ENCODE measurements at places on chromosomes 6 and 20.
A peak's percentile ranks its signal among the peaks of the same experiment; 100 is the strongest.

- no peak for DNase-seq
Measured at GRCh38 chr6:15837205-15837604, 174.4 kb upstream of the DTNBP1 start.

- peak; percentile 32 for DNase-seq
Measured at GRCh38 chr6:154122195-154122925, 83.3 kb downstream of the OPRM1 start.

GRCh38 chr20:1015181-1015580 is 13.1 kb upstream of the RSPO4 start:
- DNase-seq = no peak

DNA sequence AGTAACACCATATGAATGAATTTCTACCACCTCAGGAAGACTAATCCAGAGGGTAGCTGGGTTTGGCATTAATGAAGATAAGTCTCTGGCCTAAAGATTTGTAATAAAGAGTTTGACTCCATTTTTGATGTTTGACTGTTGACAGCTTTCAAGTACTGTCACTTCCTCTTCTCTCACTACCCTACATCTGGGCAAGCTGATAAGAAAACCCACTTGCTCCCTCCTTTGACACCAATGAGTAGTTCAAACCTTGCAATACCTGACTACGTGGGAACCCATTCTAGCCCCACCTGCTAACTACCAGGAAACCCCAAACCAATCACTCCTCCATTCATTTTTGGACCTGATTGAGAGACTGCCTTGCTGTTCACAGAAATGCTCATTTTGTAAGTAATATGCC is 621.5 kb downstream of the TENT5A start:
- no peak for DNase-seq

GRCh38 chr6:14197118-14197517 is 79.5 kb downstream of the CD83 start:
- no peak for DNase-seq

- DNase-seq = peak; percentile 74
Measured at GRCh38 chr6:149855040-149855654, 9.0 kb downstream of the LRP11 start.

- DNase-seq = no peak
Measured at GRCh38 chr6:2796861-2797260, 31.7 kb downstream of the WRNIP1 start.

DNA sequence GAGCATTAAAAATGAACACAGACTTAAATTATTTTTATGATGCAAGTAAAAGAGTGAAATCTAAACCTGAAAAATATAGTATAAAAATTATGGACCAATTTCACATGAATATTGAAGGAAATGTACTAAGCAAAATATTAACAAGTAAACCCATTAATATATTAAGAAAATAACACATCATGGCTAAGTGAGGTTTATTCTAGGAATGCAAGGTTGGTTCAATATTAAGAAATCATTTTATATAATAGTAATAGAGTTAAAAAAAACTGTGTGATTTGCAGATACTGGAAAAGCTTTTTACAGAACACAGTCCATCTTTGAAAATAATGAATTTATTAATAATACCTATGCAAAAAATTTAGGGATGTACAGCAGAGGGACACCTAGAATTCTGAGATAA is 20.9 kb downstream of the ZSCAN12 start:
- no peak for DNase-seq

GRCh38 chr6:125507987-125508655 is 206.4 kb upstream of the HDDC2 start:
- DNase-seq = peak; percentile 61

- no peak for DNase-seq
Measured at GRCh38 chr6:125700581-125701353, 48.7 kb upstream of the HEY2 start.

DNA sequence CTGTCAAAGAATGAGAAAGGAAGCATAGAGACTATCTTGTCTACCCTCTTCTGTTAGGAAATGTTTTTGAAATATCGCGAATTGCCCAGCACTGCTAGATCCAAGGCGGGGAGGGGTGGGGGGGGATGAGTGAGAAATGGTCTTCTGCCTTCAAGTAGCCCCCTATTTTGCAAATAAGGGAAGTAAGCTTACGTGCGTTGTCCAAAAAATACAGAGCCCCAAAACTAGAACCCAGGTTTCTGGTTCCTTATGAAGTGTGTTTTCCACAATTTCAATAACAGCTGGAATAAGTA is 923 bp upstream of the ILRUN start:
- no peak for DNase-seq

GRCh38 chr6:140077827-140078560 is 703.5 kb upstream of the CITED2 start:
- peak; percentile 67 for DNase-seq

DNA sequence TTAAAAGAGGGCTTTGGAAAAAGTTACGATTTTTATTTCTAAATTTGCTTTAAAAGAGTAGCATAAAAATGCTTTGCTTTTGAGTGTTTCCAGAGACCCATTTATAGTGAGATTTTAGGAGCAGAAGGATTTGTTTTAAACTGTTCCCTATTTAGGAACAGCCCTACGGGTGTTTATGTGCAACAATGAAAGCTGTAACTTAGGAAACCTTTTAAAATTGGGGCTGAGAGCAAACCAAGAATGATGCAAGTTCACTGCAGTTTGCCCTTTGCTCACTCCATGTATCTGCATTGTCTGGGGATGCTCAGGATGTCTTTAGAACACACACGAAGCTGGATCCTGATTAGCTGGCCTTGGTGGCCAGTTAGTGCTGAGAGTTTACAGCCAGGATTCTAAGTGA is 40.9 kb downstream of the GHRH start:
- peak; percentile 88 for DNase-seq

DNA sequence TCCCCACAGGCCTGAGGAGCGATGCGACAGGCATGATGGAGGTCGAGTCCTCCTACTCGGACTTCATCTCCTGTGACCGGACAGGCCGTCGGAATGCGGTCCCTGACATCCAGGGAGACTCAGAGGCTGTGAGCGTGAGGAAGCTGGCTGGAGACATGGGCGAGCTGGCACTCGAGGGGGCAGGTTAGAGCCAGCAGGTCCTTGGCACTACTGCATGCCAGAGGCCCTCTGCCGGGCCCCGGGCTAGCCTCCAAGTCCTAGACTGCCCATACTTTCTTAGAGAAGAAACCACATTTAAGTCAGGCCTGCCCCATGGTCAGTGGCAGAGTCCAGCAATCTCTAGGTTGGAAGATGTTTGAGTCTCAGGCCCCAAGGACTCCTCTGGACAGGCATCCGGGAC is 32.1 kb downstream of the PKIG start:
- DNase-seq = no peak

DNA sequence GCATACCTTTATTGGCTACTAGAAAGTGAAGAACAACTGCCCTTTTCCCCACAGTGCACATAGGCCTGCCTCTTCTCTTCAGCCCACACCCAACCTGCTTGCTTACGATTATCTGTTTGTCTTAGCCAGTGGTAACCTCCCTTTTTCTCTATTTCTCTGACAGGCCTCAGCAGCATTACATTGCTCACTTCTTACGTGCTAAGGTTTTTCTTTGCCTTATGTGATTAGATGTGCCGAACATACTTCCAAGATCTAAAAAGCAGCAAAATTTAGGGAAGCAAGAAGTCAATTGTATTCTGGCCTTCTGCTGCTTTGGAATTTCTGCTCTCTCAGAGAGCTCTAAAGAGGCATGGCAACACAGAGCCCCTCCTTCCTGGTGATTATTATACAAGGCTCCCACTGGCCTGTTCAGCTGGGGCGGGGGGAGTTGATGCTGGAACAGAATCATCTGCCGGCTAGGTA is 7.0 kb downstream of the B4GALT5 start:
- no peak for DNase-seq

DNA sequence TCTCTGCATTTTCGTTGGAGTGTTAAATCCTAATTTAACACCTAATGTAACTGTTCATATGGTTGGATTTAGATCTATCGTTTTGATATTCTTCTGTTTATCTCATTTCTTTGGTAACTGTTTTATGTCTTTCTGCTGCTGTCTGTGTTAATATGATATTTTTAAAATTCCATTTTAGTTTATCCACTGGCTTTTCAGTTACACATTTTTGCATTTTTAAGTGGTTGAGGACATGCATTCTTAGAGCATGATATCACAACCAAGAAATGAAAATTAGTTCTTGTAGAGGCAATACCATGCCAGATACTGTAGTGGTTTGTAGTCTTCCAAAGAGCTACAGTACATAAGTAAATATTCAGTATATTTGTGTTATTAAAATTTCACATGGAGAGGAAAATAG is 58.6 kb downstream of the LIN28B start:
- peak; percentile 27 for DNase-seq

GRCh38 chr6:169115632-169116031 is 138.0 kb downstream of the THBS2 start:
- DNase-seq = no peak

- DNase-seq = no peak
Measured at GRCh38 chr20:18717062-18717461, 96.5 kb upstream of the SCP2D1 start.

- no peak for DNase-seq
Measured at GRCh38 chr6:70112716-70113115, 190.2 kb downstream of the COL9A1 start.

GRCh38 chr6:146543211-146543939 is at the start of gene RAB32:
Gene RAB32, plus strand, starts transcription at chr6:146543833. Its CDS starts 39 bp downstream, at chr6:146543872.
- DNase-seq = peak; percentile 97

GRCh38 chr20:62761759-62762131 is 34.5 kb upstream of the MRGBP start:
- DNase-seq = no peak

- peak; percentile 43 for DNase-seq
Measured at GRCh38 chr20:34954904-34955230, 739 bp downstream of the GSS start.

DNA sequence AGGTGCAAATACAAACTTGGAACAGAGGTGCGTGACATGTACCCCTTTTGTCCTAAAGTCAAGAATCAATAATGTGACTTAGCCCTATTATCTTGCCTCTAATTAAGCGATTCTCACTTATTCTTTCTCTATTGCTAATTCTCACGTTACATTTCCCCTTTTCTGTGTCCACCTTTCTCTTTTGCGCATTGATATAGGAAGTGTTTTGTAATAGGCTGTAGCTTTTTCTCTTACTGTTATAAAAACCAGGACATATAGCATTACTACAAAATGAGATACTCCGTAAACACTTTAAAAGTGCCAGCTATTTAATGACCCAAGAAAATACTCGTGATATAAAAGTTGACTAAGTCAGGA is 669 bp upstream of the TMEM30A start:
- no peak for DNase-seq

DNA sequence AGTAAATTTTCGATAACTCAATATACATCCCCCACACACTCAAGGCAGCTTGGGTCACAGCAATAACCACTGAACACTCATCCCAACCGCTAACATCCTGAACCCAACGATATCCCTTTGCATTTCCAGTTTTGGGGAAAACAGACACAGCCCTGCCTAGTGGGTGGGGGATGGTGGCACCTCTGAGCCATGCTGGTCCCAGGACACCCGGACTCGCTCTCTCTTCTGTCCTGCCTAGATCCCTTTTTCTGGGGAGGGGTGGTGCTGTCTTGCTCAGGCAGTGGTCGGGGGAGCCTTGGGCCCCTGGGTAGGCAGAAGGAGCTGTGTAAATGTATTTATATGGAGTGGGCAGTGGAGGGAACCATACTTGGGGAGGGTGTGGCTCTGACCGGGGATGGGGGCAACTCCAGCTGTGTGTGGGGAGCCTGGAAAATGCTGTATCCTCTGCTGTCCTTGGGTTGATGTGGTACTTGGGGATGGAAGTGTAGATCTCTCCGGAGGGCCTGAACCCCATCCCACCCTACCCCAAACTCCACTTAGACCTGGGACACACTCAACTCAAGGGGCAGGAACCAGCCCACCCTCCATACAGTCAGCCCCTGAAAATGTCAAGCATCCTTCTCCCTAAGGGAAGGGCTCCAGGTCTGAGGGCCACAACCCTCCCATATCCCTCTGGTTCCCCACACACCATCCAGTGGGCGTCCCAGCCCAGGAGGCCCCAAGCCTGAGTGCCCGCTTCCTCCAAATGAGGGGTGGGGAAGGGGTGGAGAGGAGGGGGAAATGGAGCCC is 23.7 kb upstream of the SLC22A7 start:
- no peak for DNase-seq

DNA sequence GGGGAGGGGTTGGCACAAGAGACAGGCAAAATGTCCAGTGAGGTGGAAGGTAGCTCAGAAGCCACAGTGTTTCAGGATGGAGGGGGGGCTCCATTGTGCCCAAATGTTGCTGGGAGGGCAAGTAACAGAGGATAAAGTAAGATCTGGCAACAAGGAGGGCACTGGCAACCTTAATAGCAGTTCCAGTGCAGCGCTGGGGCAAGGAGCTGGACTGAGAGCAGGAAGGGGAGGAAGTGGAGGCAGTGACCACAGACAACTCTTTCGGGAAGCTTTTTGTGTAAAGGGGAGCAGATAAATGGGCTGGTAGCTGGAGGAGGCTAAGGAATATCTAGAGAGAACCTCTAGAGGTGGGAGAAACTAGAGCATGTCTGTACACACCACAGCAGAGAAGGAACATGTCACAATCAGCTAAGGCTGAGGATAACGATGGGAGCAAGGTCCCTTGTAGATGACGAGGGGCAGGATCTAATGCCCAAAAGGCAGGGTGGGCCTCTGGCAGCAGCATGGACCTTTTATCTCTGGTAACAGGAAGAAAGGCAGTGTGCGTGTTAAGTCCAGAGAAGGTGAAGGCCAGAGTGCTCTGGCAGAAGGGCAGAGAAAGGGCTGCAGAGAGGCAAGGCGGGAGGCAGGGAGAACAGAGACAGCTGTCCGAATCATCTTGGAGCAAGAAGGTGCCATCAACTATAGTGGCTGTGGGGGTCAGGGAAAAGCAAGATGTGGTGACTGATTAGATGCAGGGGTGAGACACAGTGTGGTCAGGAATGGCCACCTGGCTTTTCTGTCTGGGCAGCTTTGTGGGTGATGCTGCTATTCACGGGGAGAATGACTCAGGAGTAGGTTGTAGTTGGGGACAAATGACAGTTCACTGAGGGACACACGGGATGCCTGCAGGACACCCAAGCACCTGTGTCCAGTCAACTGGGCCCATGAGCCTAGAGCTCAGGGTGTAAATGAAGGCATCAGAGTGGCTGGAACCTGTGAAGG is 17.4 kb downstream of the TMEM242 start:
- no peak for DNase-seq

GRCh38 chr6:37725957-37726356 is 28.3 kb upstream of the MDGA1 start:
- no peak for DNase-seq

GRCh38 chr6:138600726-138601125 is 101.4 kb upstream of the NHSL1 start:
- DNase-seq = peak; percentile 83

DNA sequence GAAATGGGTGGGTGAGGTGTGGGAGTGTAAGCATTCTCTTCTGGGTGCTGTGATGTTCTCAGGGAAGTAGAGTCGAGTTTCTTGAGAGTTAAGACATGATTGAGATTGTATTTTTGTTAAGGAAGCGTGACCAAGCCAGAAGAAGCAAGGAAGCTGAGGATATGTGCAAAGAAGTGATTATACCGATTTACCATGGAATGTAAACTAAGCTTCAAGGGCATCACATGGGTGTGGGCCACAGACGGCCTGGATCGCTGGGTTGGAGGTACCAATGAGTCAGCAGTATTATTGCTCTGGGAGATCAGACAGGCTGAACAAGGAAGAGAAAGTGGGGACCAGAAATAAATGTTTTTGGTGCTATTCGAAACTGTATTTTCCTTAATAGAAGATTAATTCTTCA is 184.1 kb upstream of the GMDS start:
- peak; percentile 39 for DNase-seq

- no peak for DNase-seq
Measured at GRCh38 chr20:52933867-52934266, 38.3 kb upstream of the TSHZ2 start.

- DNase-seq = peak; percentile 35
Measured at GRCh38 chr6:152356662-152357061, 280.5 kb downstream of the SYNE1 start.

GRCh38 chr6:30465595-30466306 is 23.6 kb upstream of the HLA-E start:
- no peak for DNase-seq

All from fibroblast of gingiva (primary cell).